Glomerular endothelial cell (primary cell): ENCODE measurements at places on chromosomes 3 and 15.

DNA sequence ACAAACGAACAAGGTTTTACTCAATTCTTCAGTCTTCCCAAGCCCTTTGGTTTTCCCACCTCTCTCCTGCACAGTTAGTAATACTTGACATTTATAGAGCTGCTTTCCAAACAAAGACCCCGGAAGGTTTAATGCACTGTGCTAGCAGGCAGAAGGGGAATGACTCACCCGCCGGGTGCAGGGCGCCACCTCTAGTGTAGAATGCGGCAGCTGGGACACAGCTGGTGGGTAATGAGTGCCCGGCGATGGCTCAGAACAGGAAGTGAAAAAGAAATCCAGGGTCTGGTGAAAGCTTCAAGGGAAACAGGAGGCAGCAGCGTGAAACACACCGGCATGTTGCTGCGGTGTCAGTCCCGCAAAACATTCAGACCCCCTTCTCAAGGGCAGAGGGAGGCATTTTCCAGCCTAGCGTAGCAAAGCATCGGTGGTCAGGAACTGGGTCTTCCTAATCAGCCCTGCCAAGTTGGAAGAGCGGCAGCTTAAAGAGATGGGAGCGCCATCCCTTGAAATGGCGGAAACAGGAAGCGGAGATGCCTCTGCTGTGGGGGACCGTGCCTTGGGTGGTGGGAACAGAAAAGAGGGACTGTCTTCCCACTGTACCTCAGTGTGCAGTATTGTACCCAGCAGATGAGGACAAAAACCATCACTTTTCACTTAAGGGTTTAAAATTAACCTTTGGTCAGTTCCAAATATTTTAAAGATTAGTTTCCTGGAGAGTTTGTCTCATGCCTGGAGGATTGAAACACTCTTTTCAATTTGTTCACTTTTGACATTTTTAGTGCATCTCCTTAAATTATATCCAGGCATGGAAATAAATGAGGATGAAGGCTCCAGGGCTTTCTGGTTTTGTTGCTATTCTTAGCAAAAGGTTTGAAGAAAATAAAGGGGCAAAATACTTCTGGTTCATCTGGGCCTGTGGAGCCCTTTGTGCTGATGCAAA lies 160.7 kb upstream of the MCTP2 start:
- no peak for DNase-seq

DNA sequence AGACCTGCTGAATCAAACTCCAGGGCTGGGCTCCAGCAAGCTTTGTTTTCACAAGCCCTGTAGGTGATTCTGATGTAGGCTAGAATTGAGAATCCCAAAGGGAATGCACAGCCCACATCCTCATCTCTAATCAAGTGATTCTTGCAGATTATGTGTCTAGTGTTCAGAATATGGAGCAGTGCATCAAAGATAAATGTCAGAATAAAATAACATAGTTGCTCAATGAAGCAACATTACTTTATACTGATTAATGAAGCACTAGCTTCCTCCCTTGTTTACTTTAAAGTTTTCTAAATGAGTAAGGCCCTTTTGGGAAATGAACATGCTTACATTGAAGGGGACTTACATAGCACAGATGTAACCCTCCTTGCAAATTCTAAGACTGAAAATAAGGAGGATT lies 39.2 kb downstream of the NUP210 start:
- DNase-seq = no peak

DNA sequence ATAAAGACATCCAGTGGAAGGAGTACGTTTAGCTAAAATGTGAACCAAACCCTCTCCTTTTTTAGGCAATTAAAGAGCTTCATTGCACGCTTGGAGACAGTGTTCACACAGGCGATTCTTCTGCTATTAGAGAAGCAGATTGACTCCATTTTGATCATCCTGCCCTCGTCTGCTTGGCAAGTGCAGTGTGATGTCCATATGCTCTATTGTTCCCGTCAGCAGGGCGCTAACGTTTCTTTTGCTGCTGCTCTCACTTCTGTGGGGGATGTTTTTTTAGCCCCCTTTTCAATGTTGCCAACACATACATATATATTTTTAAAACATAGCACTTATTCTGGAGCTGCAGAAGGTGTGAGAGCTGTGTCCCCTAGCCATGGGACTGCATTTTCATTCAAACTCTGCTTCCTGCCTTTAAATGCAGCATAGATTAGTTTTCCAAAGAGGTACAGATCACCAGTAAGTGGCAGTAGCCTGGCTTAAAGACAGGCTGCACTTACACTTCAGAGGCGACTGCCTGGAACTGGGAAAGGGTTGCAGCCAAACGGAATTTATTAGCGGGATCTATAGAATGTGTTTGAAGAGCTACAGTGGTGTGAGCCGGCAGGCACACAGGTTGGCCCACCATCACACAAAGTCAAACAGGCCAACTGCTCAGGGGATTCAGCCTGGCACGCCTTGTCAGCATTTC lies 292.6 kb upstream of the DPH6 start:
- no peak for DNase-seq

DNA sequence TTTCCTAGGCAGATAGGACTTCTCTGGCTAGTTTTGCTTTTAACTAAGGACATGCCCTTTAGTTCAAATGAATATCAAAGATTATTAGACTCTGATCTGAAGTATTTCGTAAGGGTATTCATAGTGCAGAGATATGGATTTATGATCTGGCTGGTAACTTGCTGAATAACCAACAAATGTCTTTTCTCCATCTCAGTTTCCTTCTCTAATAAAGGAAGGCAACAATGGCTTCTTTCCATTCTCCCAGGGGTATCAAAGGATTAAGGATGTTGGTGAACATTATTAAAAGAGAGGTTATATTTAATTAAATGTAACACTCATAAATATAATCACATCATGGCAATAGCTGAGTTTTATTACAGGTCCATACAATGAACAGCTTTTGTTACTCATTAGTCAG lies 79.2 kb upstream of the STXBP5L start:
- DNase-seq = no peak

DNA sequence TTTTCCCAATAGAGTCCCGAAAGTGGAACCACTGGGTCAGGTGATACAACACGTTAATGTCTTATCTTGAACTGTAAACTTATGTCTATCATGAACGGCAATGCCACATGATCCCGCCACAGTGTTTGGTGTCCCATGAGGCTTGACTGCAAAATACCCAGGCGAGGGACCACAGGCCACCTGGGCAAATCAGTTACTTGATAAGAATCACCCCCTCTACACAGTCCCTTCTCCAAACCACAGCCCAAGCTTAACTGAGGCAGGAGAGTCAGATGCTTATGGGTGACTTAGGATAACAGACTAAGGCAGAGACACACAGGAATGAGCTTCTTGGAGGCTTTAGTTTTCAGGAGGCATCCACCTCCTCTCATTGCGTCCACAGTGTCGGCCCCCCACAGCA lies 42.9 kb upstream of the SNRPA1 start:
- no peak for DNase-seq

GRCh38 chr3:32482693-32483092 lies 20.0 kb downstream of the CMTM6 start:
- DNase-seq = no peak

GRCh38 chr15:26841941-26842340 lies 24.9 kb upstream of the GABRA5 start:
- no peak for DNase-seq

DNA sequence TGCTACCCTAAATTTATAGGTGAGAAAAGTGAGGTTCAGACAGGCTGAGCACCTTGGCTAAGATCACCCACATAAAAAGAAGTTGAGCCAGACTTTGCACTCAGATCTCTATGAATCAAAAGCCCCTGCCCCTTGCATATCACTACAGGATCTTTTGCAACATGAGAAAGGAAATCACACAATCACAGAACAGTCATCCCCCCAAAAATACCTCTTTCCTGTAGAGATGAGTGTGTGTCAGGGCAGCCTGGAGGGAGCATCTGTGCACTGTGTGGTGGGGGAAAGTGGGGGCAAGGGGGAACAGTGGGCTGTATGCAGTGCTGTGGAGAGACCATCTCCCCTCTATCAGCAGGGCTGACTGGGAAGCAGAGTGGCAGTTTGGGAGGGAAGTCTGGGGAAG lies 46.6 kb downstream of the EPHB3 start:
- no peak for DNase-seq

DNA sequence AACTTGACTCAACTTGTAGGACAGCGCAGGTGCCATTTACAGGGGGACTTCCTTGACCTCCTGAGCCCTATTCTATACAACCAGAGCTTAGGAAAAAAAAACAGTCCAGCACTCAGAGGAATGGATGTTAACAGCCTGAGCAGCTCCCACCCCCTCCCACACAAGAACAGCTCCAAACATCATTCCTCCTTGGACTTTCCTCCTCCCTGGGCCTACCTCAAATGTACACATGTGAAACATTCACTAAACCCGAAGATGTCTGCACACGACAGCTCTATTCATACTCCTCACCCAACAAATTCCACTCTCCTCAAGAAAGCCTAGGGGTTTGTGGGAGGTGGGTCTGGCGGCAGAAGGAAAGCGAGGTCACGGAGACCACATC lies 503 bp upstream of the ATRIP start:
- no peak for DNase-seq

DNA sequence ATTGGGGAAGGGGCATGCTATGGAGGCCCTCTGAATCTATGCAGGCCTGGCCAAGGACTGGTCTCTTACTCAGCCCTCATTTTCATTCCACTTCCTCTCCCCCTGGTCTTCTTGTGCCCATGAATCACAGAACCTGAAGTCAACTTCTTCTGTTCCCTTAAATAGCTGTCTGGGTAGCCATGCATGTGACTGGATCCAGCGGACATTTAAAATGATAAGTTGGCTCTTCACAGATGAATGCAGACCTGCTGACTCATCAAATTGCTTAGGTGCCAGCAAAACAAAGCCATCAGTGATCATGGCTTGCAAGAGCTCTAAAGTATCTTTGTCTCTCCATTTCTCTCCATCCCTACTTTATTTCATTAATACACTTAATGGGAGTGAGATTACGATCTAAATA lies 90.1 kb upstream of the CADPS start:
- DNase-seq = no peak

GRCh38 chr3:42014921-42015533 lies 53.1 kb upstream of the ULK4 start:
- no peak for DNase-seq

GRCh38 chr3:71050538-71051258 lies 532.8 kb downstream of the FOXP1 start:
- no peak for DNase-seq

DNA sequence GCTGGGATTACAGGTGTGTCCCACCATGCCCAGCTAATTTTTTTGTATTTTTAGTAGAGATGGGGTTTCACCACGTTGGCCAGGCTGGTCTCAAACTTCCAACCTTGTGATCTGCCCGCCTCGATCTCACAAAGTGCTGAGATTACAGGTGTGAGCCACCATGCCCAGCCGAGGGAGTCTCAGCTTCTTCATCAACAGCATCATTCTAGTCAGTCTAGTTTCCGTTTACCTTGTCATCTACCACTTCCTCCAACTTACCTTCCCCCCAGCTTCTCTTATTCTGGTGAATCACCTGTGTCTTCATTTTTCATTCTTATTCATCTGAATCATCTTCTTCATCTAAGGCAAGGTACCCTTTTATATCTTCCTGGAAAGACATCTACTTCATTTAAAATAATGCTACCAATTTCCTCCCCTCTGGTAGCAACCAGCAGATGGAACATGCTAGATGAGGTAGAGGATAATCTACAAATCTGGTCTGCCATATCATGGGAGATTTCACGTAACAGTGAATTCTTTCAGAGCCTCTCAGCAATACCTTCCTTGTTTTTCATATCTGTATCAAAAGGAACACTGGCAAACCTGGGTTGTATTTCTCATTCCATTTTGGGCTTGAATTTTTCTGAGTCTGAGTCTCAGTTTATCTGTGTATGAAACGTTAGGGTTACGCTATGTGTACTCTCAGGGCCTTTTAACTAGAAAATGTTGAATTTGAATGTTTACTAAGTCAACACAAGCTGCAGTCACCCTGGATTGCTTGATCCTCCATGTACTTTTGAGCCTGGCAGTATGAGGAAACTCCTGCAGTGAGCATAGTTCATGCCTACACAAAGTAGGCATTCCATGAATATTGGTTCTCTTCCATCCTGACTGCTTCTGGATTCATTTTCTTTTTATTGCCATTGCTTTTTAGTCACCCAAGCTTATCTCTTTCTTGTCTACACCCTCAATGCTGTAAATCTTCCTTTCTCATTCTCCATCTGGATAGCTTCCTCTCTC lies 16.8 kb downstream of the LPP start:
- no peak for DNase-seq

- DNase-seq = no peak
Measured at GRCh38 chr15:48653216-48653615, 7.7 kb upstream of the FBN1 start.

GRCh38 chr3:54133196-54133595 lies 10.8 kb downstream of the CACNA2D3 start:
- no peak for DNase-seq

- no peak for DNase-seq
Measured at GRCh38 chr3:97763586-97764406, 762 bp upstream of the ARL6 start.

GRCh38 chr3:116241677-116242076 lies 203.6 kb downstream of the LSAMP start:
- DNase-seq = no peak

DNA sequence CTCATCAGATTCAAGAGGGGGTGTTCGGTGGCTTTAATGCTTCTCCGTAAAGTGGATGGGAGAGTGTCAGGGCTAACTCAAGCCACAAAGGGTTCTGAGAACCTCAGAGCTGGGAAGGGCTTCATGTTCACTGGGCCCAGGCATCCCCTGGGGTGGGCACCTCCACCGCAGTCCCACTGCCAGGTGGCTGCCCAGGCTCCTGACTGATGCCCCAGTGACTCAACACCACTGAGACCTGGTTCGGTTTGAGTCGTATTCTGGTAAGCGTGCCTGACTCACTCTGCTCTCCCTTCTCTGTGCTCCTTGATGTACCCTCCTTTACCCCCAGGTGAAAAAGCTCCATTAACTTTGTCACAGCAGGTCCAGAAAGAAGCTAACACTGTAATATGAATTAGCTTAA lies 304.6 kb downstream of the RPLP1 start:
- no peak for DNase-seq

GRCh38 chr3:71317749-71318457 lies 265.6 kb downstream of the FOXP1 start:
- DNase-seq = no peak

DNA sequence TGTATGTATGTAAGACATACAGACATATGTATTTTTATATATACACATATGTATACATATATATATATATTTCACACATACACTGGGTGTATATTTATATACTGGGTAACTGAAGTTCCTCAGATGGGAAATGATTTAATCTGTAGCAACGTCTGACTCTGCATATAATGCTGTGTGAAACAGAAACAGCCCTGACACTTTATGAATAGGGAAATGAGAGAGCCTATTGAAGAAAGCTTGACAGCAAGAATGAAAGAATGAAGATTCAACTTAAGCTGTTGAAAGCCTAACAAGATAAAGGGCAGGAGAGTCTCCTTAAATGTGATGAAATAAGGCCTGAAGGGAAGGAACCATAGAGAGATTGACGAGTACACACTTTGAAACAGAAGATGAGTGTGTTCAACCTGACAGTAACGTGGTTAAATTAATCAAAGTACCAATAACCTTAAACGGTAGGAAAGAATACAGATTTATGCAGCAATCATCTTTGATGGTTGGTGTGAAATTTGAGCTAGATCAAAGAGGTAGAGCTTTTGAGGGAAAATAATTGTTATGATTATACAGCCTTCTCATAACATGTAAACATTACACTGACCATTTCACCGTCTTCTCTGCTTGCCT lies 169.9 kb downstream of the MECOM start:
- no peak for DNase-seq
